Posterior vena cava (tissue), 2 donors: ENCODE measurements at places on chromosomes 2 and 18. TPM values are rescaled to one million over a fixed set of nuclear protein-coding genes. Genes with fewer than 3 reads are reported as not detected.

DNA sequence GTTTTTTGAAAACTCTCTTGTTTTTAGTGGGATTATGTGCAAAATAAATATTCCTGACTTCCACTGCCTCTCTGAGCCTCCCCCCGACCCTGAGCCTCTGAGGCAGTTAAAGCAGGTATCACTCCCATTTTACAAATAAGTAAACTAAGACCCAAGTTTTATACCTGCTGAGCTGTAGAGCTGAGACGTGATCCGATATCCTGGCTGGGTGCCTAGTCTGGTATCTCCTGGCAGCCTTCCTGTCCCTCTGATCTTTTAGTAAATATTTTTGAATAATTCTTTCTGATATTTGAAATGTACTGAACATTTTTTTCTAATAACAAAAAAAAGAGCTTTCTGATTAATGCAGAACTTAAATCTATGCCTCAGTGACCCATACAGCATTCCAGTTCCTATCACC, 108.3 kb upstream of the NOSTRIN start:
- no peak for DNase-seq

- no peak for DNase-seq
Measured at GRCh38 chr2:43333656-43334144, 107.3 kb upstream of the ZFP36L2 start.

DNA sequence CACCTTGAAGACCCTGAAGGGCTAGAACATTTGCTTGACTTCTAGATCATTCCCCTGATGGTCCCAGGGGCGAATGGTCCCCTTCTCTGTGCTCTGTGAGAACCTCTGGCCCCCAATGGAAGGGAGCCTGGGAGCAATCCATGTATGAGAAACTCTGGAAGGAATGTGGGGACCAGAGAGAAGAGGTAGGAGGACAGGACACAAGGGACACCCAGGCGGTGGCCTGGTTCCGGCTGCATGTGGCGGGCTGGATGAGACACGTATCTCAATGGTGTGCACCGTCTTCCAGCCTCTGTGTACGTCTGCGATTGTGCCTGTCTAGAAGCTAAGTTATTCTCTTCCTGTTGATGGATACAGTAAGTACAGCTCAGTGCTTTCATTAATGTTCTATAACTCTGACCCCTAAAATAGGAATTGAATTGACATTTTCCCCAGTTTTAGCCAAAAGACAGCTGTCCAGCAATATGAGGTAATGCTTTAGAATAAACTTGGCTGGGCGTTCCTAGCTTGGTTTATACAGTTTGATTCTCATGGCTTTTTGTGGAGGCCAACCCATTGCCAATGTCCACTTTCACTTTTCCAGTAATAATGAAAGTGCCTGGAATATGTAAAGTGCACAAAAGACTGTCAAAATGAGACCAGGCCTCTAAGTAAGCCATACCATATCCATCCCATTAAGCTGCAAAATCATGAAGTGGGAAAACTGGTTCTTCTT, 30.1 kb upstream of the COPS8 start:
- no peak for DNase-seq

Gene C2orf81
- 2.3 TPM for total RNA-seq

DNA sequence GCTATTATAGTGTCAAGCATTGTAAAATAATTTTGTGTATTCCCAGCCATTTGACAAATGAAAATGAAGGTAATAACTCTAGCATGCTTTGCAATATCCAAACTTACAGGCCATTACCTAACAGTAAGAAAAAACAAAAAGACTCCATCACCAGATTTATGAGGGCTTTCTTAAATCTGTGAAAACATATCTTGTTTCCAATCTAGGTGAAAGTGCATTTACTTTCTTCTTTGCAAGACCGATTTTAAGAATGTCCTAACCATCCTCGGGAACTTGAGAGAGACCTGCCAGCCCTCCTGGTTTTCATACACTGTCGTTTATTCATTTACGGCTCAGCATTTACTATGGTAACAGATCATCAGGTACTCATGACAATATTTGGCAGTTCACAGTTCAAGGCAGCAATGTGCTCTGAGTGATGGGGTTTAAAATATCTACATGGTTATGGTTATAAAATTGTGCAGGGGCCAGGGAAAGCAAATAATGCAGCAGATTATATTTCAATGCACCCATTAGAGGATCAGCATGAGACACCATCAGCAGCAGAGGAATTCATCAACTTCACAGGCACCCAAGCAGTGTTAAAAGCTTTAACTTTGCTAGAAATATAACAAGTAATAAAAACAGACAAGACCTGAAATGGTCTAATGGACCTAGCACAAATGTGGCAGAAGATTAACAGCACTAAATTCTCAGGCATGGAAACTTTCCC, 34.4 kb upstream of the PARD3B start:
- DNase-seq = no peak

DNA sequence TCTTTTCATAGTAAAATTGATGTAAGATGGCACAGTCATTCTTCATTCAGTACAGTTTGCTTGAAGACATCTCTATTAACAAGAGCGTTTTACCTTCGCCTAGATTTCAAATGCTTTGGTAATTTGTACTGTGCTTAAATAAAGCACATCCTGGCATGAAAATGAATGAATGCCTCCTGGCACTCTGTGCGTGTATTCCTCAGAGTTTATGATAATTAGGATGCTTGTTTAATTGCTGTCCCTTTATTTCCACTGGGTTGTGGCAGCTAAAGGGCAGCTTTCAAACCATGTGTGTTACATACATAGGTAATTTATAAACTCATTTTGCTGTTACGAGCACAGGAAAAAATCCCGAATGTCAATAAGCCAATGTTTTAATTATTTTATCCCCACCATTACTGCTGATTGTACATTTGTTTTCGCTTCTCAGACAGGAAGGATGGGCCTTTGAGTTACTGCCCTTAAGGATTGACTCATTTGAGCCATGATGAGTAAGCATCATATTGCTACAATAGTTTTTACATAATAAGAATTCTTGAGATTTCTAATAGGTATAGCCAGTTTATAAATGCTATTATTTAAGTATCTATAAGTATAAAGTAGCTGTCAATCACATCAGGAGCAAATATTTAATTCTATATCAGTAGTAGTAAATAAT, 516.5 kb downstream of the XIRP2 start:
- no peak for DNase-seq

DNA sequence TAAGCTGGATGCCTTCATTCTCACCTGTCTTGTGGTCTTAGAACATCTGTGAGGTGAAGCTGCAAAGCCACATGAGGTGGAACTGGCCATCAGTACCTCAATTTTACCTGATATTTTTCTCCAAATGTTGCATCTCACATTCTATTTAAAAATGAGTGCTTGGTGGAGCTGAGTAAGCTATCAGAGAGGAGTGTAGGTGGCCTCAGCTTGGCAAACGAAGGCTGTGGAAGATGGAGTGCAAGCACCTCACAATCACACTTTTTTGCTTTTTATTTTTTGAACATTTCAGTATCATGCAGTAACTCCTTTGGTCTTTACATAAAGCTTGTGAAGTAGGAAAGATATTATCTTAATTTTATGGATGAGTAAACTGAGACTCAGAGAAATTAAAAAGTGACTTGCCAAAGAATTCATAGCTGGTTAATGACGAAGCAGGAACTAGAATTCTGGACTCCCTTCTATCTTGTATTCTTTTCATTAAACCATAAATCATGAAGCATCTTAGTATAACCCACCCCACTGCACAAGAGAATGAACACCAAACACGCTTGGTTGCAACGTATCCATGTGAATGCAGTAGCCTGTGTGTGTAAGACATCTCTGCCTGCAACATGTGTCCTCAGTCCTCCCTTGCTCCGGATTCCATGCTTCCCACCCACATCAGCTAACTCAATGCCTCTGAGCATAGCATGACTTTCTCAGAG, 27.2 kb downstream of the C2orf49 start:
- no peak for DNase-seq

- no peak for DNase-seq
Measured at GRCh38 chr2:234377761-234378391, 119.0 kb downstream of the ARL4C start.

GRCh38 chr18:12625241-12625640, 32.7 kb downstream of the SPIRE1 start:
- DNase-seq = no peak

DNA sequence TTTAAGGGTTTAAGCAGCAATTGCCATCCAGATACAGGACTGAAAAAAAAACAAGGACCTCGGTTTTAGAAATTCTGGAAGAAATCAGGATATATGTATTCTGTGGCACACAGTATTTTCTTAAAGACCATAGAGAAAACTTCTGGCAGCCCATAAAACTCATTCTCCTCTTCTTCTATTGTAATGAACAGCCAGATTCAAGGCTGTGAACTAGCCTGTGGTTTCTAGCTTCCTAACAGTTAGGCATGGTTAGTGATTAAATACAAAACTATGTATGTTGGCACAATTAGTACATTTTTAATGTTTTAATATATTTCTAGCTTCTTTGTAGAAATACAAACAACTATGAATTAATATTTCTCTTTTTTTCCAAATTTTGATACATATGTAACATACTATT, 555.7 kb downstream of the DSC3 start:
- no peak for DNase-seq

GRCh38 chr2:109065391-109065734, 63.6 kb upstream of the SH3RF3 start:
- DNase-seq = no peak

Gene SLC9A2
- not detected for total RNA-seq

Gene SLC1A4
- total RNA-seq = 16.4 TPM

- no peak for DNase-seq
Measured at GRCh38 chr18:5106730-5107129, 90.3 kb downstream of the AKAIN1 start.

GRCh38 chr2:36613801-36614200, 15.8 kb upstream of the FEZ2 start:
- DNase-seq = no peak

Gene SLC4A3
- total RNA-seq = 10.1 TPM

- peak; percentile 23 for DNase-seq
Measured at GRCh38 chr2:72023678-72024390, 123.8 kb downstream of the CYP26B1 start.

DNA sequence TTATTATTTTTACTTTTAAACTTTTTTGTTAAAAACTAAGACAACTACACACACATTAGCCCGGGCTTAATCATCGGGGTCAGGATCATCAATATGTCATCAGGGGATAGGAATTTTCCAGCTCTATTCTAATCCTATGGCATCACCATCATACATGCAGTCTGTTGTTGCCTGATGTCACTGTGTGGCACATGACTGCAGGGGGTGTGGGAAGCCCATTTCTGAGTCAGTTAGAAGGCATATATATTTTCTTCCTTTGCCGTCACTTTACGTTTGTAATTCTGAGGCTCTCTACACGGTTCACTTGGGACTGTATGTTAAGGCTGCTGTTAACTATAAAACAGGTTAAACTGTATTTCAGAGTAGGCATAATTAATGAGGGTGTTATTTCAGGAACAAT, 144.4 kb upstream of the ITGA6 start:
- DNase-seq = no peak

DNA sequence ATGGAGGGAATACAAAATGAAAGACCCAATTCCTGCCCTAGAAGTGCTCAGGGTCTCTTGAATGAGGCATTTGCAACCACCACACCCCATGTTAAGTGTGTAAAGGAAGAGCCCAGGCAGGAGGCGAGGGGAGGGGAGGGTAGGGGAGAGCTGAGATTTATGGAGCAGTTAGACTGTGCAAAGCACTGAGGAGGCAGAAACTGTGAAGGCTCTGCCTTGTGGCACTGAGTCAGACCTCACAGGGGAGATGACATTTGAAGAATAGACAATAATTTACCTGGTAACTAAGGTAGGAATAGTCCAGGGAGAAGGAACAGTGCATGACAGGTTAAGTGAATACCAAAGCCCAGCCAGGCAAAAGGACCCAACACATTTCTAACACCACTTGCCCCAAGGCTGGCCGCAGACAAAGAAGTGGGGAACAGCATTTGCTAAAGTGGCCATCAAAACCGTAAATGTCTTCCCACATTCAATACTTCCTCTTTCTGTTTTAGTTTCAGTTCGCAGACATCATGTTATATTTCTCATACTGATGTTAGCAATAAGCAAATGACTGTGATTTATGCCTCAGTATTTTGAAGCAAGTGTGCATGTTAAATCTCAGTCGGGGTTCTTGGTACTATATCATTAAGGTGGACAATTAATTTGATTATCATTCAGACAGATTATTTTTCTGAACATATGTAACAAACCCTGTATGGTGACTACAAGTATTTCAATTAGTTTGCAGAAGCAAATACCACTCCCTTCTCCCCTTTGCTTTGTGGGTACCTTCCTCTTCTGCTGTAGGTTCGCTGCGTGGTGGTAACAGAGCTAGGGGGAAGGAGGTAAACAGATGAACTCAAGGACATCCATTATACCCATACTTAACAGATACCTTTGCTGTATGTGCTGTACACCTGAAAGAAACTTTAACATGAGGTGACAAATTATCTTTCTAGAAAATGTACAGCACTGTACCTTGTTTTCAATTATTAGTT, 27.5 kb downstream of the CDH20 start:
- no peak for DNase-seq
